ENCODE measurements at places on chromosomes 5 and 9. TPM values are rescaled to one million over a fixed set of nuclear protein-coding genes. Genes with fewer than 3 reads are reported as not detected.

INSYN2B gene
- 3.0 TPM for polyA plus RNA-seq

RNF183 gene
- polyA plus RNA-seq = 5.2 TPM

MRPS27 gene
- polyA plus RNA-seq = 71.1 TPM

- no peak for DNase-seq
These were observed 977.9 kb upstream of the NUDT12 start for GRCh38 chr5:104540448-104540847.

DNA sequence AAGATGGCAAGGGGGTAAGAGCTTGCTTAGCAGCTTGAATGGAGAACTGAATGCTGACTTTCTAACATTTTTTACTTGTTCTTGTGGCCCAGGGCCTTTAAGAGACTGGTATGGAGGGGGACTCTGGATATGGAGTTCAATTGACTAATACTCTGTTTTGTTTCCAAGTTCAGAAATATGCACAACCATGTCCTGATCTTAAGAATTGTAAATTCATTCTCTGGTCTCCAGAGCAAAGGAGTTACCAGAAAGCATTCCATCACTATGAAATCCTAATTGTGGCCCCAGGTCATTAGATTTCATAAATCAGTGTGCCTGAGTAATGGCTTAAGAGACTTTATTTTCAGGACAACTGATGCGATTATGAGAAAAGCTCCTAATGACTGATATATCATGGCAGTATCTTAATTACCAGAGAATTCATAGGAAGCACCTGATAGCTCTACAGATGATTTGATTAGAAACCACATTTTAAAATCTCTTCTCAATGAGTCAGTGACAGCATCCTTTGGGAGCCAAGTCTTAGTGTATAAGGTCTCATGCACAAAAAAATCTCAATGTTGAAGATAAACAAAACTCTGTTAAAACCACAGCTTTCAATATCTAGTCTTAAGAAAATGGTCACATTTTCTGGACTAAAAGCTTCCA, 613.6 kb upstream of the KLF4 start:
- no peak for DNase-seq

DNA sequence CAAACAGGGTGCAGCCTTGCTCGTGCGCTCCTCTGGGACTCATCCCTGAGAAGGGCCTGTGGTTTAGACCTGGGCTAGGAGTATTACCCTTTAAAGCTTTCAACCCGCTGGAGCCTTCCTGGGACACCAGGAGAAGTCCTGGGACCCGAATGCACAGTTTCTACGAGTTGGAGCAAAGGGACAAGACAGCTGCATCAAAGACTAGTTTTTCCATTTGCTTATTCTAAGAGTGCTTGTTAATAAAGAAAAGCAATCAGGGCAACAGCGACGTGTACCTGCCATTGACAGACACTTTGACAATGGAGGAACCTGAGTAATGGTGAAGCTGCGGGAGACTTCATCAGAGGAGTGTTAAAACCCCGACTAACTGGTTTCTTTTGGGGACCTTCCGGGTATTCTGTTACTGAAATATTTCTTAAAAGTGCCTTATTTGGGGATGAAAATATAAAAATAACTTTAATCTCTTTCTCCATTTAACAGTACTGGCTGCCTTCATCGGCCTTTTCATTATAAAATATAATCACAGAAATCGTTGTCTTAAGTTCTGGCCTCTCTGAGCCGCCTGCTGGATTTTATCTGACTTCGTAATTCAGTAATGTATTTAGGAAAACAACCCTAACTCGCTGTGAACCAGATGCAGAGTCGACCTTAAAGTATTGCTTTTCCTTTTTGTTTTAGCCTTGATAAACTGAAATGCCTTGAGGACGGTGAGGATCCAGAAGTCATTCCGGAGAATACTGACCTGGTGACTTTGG, 732 bp downstream of the SNAPC3 start:
- peak; percentile 31 for DNase-seq

- no peak for DNase-seq
These were observed 642.3 kb downstream of the ACTL7B start for GRCh38 chr9:108213511-108213910.

DNA sequence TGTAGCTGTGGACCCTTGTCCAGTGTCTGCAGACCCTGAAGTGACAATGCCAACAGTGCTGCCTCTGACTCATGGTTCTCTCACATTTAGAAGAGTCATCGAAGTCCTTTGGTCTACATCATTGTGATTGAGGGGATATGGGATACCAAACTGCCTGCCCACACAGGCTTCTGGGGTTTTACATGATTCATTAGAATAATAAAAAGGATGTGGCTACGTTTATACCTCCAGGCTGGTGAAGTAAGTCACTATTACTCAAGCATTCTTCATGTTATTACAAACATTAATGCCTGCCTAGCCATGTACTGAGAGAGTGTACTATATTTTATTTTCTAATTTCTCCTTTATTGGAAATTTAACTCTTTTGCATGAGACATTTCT, 365.7 kb downstream of the SPATA31D1 start:
- DNase-seq = no peak

DNA sequence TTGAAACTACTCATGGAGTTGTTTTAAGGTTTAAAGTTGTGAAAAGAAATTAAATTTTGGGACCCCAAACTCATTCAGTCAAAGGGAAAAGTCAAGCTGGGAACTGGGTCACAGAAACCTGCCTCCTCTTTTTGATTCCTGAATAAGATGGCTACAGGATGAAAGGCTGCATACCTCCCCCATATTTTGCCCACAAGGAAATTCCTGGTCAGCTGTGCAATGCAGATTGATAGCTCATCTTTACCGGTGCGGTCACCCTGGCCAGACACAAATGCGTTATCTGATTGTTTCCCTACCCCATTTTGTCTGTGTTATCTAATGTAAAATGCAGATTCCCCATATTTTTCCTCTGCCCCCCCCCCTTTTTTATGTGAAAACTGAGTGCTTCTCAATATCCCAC, 1.3 kb downstream of the HAVCR2 start:
- no peak for DNase-seq

DNA sequence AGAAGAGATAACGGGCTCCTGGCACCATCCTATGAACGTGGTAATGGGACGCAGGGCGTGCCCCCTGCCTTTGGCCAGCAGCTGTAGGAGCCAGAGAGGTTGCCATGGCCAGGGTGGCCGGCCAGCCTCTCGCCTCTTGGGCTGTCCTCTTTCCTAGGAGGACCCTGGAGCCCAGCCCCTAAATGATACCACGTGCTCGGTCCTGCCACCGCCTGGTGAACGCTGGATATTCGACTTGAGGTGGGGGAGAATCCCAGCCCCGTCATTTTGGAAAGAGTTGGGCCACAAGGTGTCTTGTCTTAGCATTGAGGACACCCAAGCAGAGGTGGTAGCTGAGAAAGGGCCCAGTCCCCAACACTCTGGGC, 391 bp upstream of the NRG2 start:
- DNase-seq = no peak

Measured in right renal cortex interstitium (tissue), 3 donors.